ENCODE measurements at places on chromosomes 2 and 18. TPM values are rescaled to one million over a fixed set of nuclear protein-coding genes. Genes with fewer than 3 reads are reported as not detected.

Gene APOB
- 0.16 TPM for total RNA-seq

Gene RIT2
- 0.22 TPM for total RNA-seq

Gene IL1B
- 2.1 TPM for total RNA-seq

Gene VWA3B
- total RNA-seq, result not detected

Gene EVA1A
- 1.0 TPM for total RNA-seq

Gene ZSWIM2
- not detected for total RNA-seq

Gene LRRTM4
- total RNA-seq, result 0.40 TPM

Gene FAM124B
- 0.86 TPM for total RNA-seq

- no peak for DNase-seq
Observed at GRCh38 chr2:42848726-42849290, 56.4 kb upstream of the HAAO start.

DNA sequence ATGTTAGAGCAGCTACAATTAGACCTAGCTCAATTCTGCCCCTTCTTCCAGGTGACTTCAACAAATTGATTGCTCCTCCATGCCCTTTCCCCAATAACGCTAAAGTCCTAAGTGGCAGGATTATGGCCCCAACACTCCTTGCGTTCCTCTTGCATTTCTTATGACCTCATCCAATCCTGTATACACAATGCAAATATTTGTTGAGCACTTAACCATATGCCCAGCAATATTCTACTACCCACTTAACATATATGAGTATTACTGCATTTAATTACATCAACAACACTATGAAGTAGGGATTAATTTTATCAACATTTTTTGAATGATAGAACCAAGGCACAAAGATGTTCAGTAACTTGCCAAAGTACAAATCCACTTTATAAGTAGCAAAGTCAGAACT lies 54.2 kb upstream of the ACVR2A start:
- DNase-seq, result no peak

DNA sequence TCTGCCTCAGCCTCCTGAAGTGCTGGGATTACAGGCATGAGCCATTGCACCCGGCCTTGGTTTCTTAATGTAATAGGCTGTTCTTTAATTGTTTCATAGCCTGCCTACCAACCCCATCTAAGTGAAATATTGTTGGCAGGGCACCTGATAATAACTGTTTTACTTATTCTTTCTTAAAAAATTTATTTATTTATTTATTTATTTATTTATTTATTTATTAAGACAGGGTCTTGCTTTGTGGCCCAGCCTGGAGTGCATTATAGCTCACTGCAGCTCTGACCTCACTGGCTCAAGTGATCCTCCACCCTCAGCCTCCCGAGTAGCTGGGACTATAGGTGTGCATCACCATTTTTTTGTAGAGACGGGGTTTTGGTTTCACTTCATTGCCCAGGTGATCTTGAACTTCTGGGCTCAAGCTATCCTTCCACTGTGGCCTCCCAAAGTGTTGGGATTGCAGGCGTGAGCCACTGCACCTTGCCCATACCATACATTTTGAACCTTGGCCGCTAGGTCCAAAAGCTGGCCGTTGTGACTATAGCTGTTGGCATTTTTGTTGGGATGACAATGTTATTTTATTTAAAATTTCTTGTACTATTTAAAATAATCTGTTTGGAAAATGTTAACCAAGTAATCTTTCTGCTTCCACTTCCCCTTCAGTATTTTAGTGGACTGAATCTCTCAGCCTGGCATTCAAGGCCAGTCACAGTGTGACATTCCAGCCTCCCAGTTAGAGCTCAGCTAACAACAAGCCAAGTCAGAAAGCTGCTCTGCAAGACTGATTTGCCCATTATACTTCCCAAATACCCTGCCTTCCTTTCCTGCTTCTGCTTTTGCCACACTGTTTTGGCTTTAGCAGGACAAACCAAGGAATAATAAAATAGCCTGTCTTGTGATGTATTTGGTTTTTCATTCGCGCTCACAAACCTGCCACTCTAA lies 52.4 kb downstream of the BABAM2 start:
- peak; percentile 50 for DNase-seq

- no peak for DNase-seq
Observed at GRCh38 chr18:13570856-13571495, 155.4 kb downstream of the FAM210A start.

- DNase-seq, result no peak
Observed at GRCh38 chr2:149692961-149693396, 105.4 kb upstream of the MMADHC start.

- DNase-seq, result no peak
Observed at GRCh38 chr2:231163414-231164095, 34.9 kb upstream of the ARMC9 start.

DNA sequence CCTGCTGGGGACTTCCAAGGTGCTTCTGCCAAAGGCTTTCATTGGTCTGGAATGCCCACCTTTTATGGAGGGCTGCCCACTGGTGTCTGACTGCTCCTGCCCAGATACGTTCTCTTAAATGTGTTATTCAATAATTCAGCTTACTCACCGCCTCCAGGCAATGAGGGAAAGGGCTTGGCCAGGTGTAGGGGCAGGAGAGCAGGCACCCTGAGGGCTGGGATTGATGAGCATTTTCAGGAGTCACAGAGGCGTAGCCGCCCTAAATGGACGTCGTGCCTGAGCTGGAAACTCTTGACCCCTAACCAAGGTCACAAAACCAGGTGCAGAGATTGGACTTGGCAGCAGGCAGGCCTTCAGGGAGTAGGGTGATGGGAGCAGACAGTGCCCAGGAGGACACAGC lies 26.8 kb downstream of the MAL start:
- no peak for DNase-seq

- DNase-seq, result no peak
Observed at GRCh38 chr18:35174093-35174731, 66.6 kb upstream of the ZNF397 start.

DNA sequence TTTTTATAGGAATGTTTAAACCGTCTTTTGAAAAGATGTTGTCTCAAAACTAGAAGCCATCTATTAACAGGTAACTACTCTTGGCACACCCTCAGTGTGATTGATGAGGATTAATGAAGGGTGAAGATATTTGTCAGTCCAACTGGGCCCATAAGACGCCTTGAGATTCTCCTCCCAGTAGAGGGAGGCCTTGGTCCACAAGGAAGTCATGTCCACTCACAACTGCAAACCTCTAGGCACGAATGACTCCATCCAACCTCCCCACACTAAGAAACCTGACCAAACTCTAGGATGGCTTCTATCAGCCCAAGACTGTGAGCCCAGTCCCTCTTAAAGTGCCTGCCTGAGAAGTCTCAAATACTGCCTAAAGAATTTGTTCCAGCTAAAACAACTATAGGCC lies 19.2 kb upstream of the GRP start:
- no peak for DNase-seq

DNA sequence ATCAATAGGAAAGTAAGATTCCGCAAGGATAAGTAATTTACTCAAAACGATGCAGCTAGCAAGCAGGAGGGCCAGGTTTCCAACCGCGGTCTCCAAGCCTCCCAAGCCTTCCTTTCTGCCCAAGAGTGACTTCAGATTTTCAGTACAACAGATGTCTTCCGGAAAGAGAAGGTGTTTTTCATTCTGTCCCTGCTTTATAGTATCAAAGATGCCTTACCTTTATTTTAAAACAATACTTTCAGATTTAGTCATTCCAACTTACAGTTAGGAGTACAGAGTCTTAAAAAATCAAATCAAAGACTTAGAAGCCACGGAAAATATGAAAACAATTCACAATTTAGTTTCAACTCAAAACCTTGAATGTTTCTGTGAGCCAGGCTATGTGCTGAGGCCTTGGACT lies 43.6 kb downstream of the CYB5A start:
- DNase-seq, result no peak

DNA sequence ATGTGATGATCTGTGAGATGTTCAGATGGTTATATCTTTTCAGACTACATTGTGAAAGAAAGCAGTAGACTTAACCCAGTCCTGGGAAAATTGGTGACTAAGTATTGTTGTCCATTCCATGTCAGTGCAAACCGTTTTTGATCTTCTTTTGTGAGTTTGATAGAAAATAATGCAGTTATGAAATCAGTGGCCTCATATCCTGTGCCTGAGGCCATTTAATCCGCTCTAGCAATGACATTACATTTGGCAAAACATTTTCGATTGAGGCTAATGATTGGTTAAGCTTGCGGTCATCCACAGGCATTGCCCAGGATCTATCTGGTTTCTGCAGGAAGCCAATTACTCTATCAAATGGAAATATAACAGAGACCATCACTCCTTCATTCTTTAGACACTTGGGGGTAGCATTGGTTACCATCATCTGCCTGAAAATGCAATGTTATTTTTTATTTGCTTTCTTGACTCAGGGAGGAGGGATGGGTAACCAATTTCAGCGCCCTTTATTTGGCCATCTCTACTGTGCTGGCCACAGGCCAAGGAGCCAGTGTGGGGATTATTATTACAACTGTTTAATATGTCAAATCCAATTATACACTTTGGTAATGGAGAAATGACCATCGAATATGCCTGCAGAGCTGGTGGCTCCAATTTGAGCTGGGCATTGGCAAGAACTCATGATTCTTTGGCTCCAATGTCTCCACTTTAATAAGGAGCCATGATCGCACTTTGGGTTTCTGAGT lies 33.6 kb downstream of the TRIB2 start:
- no peak for DNase-seq

DNA sequence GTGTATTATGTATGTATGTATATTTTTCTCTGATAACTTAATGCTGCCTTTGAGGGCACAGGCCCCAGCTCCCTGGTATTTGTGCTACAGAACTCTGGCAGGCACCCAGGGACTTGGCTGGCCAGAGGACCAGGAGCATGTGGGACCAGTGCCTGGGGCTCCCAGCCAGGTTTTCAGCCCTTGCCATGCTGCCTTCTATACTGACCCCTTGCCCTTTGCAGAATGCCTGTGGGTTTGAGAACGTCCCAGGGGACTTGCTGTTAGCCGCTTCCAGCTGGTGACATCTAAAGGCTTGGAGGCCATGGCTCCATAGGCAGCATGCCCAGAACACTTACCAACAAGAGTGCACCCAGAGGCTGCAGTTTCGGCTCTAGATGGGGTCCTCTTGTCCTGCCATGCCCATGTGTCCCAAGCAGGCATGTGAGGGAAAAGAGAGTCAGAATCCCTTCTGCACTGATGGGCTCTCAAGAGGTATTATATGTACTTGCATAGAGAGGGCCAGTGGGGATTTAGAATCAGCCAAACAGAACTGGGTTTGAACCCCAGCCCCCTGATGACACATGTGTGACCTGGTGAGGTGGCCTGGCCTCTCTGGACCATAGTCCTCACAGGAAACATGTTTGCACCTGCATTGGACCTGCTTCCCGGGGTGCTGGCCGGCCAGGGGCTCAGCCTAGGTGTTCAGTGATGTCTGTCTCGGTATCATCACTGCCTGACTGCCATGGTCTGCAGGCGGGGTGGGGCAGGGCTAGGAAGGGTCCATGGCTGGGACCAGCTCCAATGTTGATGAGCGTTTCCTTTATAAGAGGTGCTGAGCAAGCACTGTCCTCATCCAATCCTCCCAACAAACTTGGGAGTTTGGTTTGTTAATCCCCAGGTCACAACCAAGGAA lies 119.2 kb upstream of the FHL2 start:
- DNase-seq, result peak; percentile 62

- DNase-seq, result no peak
Observed at GRCh38 chr2:223811757-223812156, 25.6 kb downstream of the AP1S3 start.

DNA sequence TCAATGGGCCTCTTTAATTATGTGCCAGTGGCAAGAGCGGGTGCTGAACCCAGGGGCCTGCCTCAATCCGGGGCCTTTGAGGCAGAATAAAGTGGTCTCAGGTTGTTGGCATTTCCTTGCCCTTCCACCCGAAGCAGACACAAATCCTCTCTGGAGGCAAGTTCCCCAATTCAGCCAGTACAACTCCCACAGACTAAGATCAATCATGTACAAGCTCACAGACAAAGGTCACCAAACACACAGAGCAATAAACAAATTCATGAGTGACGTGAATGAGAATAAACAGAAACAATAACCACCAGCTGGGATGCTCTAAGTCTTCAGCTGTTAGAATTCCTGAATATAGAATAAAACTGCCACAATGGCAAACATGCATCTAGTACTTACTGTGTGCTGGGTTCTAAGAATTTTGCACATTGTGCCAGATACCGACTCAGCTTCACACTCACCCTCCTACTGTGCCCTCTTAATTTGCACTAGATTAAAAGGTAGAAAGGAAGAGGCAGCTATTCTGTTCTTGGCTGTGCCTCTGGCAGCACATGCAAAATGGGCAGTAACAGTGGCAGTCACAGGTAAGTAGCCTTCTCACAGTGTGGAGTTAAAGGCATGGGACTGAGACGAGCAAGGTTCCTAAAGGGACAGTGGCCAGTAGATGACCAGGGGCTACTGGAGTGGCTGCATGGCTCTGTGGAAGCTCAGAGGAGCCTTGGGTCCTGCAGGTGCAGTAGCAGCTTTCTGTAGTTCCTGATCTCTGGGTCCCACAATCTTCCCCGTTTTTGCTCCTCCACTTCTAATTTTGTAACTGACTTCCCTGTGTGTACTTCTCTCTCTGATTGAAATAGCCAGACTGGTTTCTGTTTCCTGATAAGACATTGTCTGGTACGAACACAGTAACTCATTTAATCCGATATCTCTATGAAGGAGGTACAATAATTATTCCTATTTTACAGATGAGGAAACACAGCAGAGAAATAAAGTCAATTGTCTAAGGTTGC lies 34.6 kb upstream of the IL1B start:
- no peak for DNase-seq

DNA sequence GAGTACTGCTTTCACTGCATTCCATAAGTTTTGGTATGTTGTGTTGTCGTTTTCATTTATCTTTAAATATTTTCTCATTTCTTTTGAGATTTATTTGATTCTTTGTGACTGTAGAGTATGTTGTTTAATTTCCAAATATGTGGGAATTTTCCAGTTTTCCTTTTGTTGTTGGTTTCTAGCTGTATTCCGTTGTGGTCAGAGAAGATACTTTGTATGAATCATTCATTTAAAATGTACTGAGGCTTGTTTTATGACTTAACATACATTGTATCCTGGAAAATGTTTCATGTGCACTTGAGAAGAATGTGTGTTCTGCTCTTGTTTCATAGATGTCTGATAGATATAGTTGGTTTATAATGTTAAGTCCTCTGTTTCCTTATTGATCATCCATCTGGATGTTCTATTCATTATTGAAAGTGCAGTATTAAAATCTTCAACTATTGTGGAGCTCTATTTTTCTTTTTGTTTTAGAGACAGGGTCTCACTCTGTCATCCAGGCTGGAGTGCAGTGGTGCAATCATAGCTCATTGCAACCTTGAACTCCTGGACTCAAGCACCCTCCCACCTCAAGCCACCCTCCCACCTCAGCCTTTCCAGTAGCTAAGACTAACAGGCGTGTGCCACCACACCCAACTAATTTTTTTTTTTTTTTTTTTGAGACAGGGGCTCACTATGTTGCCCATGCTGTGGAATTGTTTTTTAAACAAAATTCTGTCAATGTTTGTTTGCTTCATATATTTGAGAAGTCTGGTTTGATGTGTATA lies 96.8 kb downstream of the TAF4B start:
- no peak for DNase-seq

- DNase-seq, result no peak
Observed at GRCh38 chr2:239165206-239165831, 235.5 kb downstream of the HDAC4 start.

- DNase-seq, result no peak
Observed at GRCh38 chr2:10331702-10332401, 29.1 kb downstream of the HPCAL1 start.

GRCh38 chr18:3012136-3013023 lies 564 bp downstream of the LPIN2 start:
- peak; percentile 44 for DNase-seq

GRCh38 chr18:35377875-35378573 lies 887 bp upstream of the ZNF396 start:
- no peak for DNase-seq

All from adrenal gland (tissue), 19 donors.